ENCODE measurements at places on chromosomes 4 and X. TPM values are rescaled to one million over a fixed set of nuclear protein-coding genes. Genes with fewer than 3 reads are reported as not detected.

The SSX3 gene
- not detected for total RNA-seq

The TAF7L gene
- total RNA-seq: 0.13 TPM

The GUCY1B1 gene
- total RNA-seq: 8.7 TPM

The RTL5 gene
- 0.13 TPM for total RNA-seq

The VCX3B gene
- total RNA-seq: not detected

The HSFX1 gene
- total RNA-seq: 0.26 TPM

The MTMR8 gene
- 0.51 TPM for total RNA-seq

The TBX22 gene
- not detected for total RNA-seq

The SPIN4 gene
- 6.8 TPM for total RNA-seq

The PPEF1 gene
- total RNA-seq: not detected

The TLR10 gene
- total RNA-seq: not detected

The EGFL6 gene
- not detected for total RNA-seq

The TLR1 gene
- 5.3 TPM for total RNA-seq

The ITM2A gene
- 95.0 TPM for total RNA-seq

The CXCL11 gene
- 0.26 TPM for total RNA-seq

The WDR44 gene
- 7.7 TPM for total RNA-seq

The MUC7 gene
- not detected for total RNA-seq

The PFKFB1 gene
- 0.13 TPM for total RNA-seq

The FAM149A gene
- total RNA-seq: 0.13 TPM

The DRD5 gene
- total RNA-seq: not detected

The PARM1 gene
- not detected for total RNA-seq

The PDE6B gene
- total RNA-seq: 9.5 TPM

The NPFFR2 gene
- not detected for total RNA-seq

The SLC49A3 gene
- 9.7 TPM for total RNA-seq

The GYPE gene
- total RNA-seq: under 0.01 TPM

The NEUROG2 gene
- not detected for total RNA-seq

The SUPT20HL2 gene
- total RNA-seq: not detected

The CXorf65 gene
- total RNA-seq: not detected

The USP27X gene
- 3.0 TPM for total RNA-seq

The AMBN gene
- not detected for total RNA-seq

The PPEF2 gene
- under 0.01 TPM for total RNA-seq

The DCAF12L1 gene
- total RNA-seq: not detected

The C4orf36 gene
- 0.38 TPM for total RNA-seq

The CENPVL3 gene
- not detected for total RNA-seq
